ENCODE measurements at places on chromosomes 4 and X.
A peak's percentile ranks its signal among the peaks of the same experiment; 100 is the strongest.

- DNase-seq, result no peak
Measured at GRCh38 chr4:153794006-153794405, 5.1 kb upstream of the SFRP2 start.

- no peak for DNase-seq
Measured at GRCh38 chrX:40011322-40012038, 86.3 kb downstream of the BCOR start.

GRCh38 chr4:6217716-6218381 is 17.5 kb upstream of the JAKMIP1 start:
- DNase-seq, result no peak

GRCh38 chrX:132481449-132481848 is 7.4 kb downstream of the MBNL3 start:
- DNase-seq, result no peak

DNA sequence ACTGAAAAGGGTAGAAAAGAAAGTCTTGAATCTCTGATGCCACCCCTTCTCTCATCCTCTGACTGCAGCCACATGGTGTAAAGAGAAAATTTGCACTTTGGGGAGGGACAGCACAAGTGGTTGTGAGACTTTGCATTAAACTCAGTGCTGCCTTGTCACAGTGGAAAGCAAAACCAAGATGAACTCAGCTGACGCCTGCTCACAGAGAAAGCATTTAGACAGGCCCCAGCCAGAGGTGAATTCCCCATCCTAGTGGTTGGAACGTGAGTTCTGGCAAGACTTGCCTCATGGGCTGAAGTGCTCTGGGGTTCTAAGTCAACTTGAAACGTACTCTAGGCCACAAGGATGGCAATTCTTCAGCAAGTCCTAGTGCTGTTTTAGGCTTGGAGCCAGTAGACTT is 1101.4 kb downstream of the ADGRL3 start:
- DNase-seq, result no peak

DNA sequence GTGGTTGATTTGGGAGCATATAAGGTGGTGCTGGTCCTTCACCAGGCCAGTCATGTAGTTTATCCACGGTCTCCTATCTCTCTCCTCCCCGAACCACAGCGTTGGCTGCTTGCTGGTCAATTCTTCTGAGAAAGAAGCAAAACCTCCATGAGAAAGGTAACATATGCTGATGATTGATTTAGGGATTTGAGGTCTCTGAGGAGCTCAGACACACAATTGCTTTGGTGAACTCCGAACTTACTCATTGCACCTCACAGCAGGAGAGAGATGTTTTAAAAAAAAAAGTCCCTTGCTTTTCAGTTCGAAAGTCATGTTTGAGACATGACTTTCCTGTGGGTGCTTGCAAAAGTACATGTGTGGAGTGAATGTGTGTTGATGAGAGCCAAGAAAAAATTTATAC is 100.2 kb downstream of the TSPAN7 start:
- DNase-seq, result no peak

DNA sequence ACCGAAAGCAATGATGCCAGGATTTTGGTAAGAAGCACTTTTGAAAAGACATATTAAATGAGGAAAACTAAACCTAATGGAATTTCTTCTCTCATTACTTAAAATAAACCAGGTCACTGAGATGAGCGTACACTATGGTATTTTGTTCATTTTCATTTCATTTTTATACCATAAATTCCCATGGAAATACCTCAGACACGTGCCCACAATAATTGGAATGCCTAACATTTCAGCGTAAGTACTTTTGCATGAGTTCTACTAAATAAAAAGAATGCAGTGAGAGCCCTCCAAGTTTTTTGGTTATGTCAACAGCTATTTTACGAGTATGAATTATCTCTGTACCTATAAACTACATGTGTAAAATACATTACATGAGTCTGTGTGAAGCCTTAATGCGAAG is 3.2 kb downstream of the CAMK2D start:
- no peak for DNase-seq

DNA sequence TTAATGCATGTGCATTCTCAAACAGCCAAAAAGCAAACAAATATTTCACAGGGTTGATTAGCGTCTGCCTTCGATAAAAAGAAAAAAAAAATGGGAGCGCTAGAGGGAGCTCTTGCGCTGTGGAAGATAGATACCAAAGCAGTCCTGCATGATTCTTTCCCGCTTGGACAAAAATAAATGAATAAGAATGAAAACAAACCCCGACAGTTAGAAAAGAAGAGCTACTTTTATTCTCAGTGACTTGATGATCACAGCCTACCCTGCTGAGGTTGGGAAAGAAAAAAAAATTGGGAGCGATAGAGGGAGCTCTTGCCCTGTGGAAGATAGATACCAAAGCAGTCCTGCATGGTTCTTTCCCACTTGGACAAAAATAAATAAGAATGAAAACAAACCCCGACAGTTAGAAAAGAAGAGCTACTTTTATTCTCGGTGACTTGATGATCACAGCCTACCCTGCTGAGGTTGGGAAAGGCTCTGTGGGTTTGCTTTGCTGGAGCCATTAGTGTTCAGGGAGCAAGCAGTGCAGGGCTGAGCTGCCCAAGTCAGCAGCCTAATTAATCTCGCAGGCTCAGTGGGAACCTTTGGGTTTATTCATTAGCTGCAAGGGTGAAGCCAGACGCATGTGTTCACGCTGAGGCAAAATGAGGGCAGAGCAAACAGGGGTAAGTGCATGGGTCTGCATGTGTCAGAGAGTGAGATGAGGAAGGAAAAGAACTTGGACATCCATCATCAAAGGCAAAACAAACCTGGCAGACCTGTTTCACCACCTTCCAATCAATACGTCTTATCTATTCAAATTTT is 249.3 kb upstream of the PRKX start:
- DNase-seq, result no peak

- DNase-seq, result peak; percentile 35
Measured at GRCh38 chrX:149470955-149471354, 34.2 kb downstream of the IDS start.

DNA sequence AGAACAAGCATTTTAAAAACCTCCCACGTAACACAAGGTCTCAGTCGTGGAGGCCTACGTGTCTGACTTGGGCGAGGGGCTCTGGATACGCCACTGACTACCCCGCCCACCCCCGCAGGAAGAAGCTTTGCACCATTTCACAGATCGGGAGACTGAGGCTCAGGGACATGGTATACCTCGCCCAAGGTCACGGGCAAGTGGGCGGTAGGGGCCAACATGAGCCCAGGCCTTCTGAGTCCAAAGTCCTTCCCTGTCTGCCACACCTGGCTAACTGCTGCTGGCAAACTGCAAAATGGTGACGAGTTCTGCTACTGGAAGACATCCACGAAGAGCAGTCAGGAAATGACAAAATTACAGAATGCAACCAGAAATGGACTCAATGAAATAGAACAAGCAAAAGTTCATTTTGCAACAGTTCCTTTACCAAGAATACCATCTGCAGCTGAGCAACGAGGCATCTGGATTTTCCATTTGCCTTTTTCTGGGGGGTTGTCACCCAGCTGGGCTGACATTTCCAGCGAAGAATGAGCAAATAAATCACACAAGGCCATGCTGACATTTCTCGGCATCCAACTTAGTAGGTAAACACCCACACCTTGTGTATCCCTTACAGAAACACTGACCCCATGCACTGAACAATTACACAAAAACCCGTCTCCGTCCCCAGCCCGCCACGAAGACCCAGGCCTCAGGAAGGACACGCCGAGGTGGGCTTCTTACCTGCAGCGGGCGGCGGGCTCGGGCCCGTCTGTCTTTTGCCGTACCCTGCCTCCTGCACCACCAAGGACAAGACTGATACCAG is 70.2 kb upstream of the AFAP1 start:
- no peak for DNase-seq

DNA sequence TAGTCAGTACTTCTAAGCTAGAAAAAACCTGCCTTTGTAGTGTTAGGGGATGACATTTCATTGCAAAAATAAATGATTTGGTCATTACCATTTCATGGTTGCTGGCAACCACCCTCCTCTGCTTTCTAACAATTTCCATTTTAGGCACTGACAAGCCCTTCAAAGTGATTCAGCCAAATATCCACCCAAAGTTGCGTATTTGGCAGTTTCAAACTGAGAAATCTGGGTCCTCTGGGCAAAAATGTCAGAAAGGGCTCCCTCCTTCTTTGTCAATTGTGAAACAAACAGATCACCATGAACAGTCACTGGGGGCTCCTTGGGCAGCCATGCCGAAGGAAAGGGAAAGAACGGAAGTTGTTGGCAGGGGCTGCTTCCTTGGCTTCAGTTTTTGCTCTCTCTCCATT is 33.0 kb downstream of the PLAC1 start:
- DNase-seq, result no peak

GRCh38 chrX:152847281-152847680 is 16.4 kb downstream of the NSDHL start:
- DNase-seq, result no peak

GRCh38 chr4:134762053-134762452 is 560.5 kb upstream of the PABPC4L start:
- DNase-seq, result no peak

DNA sequence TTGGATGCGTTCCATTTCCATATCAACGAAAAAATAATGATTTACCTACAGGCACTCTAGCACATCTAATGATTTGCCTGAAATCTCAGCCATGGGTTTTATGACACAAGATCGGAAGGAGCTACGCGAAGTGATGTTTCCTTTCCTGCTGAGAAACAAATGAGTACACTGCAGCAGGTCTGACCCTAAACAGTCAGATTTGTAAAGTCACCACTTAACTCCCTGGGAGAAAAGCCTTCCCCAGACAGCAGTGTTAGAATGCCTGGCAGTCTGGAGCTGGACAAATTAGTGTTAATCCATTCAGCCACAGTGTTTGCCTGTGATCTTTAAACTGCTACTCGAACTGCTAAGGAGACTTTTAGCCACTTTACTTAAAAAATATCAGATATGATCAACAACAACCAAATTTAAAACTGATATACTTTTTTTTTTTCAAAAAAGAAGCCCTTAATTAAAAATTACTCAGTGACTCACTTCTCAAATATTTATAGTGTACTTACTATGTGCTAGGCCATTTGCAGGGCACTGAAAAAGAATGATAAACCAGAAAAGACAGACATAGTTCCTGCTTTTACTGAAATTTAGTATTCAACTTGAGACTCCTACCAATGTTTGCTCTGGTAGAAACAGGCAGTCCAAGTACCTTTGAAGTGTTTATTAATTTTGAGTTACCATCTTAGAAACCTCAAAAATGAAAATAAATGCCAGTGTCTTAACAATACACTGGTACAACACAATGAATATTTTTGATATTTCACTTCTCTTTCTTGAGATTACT is 104.5 kb downstream of the SHISA3 start:
- DNase-seq, result no peak

- no peak for DNase-seq
Measured at GRCh38 chr4:76803522-76803921, 94.4 kb downstream of the SOWAHB start.

GRCh38 chr4:48879561-48880442 is 26.8 kb downstream of the OCIAD2 start:
- no peak for DNase-seq

GRCh38 chr4:68152411-68152810 is 22.7 kb upstream of the TMPRSS11F start:
- no peak for DNase-seq

GRCh38 chr4:959338-960139 is 13.8 kb downstream of the DGKQ start:
- no peak for DNase-seq

DNA sequence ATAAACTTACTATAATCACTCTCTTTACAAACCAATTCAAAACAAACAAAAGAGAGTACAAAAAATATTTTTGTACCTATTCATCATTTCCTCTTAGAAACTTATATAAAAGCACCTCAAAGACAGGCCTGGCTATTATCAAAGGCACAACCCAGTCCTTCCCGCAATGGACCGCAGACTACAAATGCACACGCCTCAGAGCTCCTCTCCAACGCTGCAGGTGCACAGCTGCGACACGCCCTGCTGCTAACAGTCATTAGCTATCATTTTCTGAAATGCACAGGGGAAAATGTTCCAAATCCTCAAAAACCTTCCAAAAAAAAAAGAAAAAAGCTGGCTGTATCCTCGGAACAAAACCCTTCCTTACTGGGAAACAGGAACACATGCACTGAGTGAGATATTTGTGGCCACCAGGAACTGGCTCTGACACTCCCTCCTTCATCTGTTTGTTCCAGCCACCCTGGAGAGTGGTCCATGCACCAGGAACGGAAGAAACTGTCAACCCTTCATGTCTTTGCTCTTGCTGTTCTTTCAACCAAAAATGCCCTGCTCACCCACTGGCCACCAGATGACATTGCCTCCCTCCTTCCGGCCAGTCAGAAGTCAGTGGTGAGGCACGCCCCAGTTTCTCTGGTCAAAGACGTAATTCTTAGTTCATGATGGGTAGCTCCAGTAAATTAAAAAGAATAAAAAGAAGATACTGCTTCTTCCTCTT is 16.7 kb downstream of the IRF2 start:
- no peak for DNase-seq

GRCh38 chr4:170884969-170885570 is 795.3 kb upstream of the AADAT start:
- DNase-seq, result no peak

GRCh38 chrX:74925225-74926088 is at the start of gene NEXMIF:
Gene NEXMIF (minus strand): TSS chrX:74925452.
- peak; percentile 22 for DNase-seq

DNA sequence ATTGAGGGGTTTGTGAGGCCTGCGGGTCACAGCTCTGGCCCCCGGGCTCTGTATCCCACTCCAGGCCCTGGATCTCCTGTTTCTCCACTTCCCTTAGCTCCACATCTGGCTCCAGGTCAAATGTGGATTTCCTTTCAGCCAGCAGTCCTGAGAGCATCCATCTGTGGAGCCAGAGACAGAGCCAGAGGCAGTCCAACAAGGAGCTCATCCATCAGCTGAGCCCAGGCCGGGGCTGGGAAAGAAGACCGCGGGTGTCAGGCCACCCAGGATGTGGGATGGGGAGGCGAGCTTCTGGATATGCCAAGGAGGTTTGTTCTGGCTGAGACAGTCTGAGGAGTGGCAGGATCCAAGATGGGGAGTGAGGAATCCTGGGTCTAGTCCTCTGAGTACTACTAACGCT is 91.7 kb downstream of the EFNB1 start:
- DNase-seq, result no peak

- no peak for DNase-seq
Measured at GRCh38 chr4:87785731-87786509, 13.4 kb upstream of the IBSP start.

DNA sequence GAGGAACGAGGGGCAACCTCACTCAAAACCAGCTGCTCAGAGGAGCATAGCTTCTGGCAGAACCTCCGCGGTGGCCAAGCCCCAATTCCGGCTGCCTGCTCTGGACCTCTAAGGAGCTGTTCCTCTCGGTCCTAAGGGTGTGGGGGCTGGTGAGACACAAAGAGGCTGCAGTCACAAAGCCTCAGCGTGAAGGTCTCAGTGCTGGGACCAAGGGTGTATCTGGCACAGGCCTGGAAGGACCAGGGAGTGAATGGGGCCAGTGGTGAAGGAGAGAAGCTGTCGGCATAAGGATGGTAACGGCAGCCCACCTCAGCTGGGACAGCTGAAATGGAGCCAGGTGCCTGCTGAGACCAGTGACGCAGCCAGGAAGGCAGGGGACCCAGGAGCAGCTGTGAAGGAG is 5.3 kb downstream of the PDE6B start:
- no peak for DNase-seq

GRCh38 chr4:185013417-185014125 is 4.7 kb upstream of the HELT start:
- no peak for DNase-seq

All from D721Med (cell line).